Skin of body (tissue), 3 donors: ENCODE measurements at places on chromosomes 4 and X. TPM values are rescaled to one million over a fixed set of nuclear protein-coding genes. Genes with fewer than 3 reads are reported as not detected.

NR0B1 gene
- total RNA-seq: not detected

LRAT gene
- total RNA-seq: not detected

RTL3 gene
- total RNA-seq: 0.59 TPM

TRIML2 gene
- not detected for total RNA-seq

DACH2 gene
- 0.79 TPM for total RNA-seq

GABRG1 gene
- total RNA-seq: under 0.01 TPM

FAT1 gene
- total RNA-seq: 171 TPM

VCX3A gene
- not detected for total RNA-seq

LRP2BP gene
- total RNA-seq: 1.9 TPM

ETNPPL gene
- total RNA-seq: not detected

CSN1S1 gene
- total RNA-seq: not detected

NRK gene
- 36.1 TPM for total RNA-seq

HEPH gene
- total RNA-seq: 20.9 TPM

NAP1L5 gene
- 8.6 TPM for total RNA-seq

AWAT2 gene
- total RNA-seq: 2.5 TPM

BTK gene
- 8.2 TPM for total RNA-seq

RHOXF1 gene
- not detected for total RNA-seq

DKK2 gene
- 42.9 TPM for total RNA-seq

GPR173 gene
- 4.8 TPM for total RNA-seq

RNF175 gene
- total RNA-seq: 1.9 TPM

FRMPD4 gene
- 0.30 TPM for total RNA-seq

ENPEP gene
- total RNA-seq: 26.7 TPM

PABPC1L2B gene
- not detected for total RNA-seq

PSAPL1 gene
- 18.6 TPM for total RNA-seq

RASSF6 gene
- 0.89 TPM for total RNA-seq

MOB1B gene
- total RNA-seq: 23.6 TPM

SPOCK3 gene
- 1.1 TPM for total RNA-seq
